NCI-H1417 (cell line): ENCODE measurements at places on chromosomes 11 and 22.

GRCh38 chr11:61532134-61533038 is 23.8 kb downstream of the LRRC10B start:
- DNase-seq: peak; percentile 14

DNA sequence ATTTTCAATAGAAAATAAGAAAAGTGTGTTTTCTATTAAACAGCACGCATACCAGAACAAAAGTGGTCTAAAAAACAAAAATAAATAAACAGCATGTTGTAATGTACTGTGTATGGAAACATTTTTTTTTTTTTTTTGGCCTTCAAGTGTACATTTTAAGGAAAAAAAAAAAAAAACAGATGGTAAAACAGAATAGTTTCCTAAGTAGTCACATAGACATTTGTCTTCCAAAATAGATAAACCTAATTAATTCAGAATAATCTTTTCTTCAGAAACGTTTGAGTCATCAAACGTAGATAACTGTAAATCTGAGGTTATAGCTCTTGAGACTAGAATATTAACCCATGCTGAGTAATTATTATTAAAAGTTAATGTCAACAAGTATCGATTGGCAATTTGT is 396 bp upstream of the CFAP300 start:
- DNase-seq: no peak

DNA sequence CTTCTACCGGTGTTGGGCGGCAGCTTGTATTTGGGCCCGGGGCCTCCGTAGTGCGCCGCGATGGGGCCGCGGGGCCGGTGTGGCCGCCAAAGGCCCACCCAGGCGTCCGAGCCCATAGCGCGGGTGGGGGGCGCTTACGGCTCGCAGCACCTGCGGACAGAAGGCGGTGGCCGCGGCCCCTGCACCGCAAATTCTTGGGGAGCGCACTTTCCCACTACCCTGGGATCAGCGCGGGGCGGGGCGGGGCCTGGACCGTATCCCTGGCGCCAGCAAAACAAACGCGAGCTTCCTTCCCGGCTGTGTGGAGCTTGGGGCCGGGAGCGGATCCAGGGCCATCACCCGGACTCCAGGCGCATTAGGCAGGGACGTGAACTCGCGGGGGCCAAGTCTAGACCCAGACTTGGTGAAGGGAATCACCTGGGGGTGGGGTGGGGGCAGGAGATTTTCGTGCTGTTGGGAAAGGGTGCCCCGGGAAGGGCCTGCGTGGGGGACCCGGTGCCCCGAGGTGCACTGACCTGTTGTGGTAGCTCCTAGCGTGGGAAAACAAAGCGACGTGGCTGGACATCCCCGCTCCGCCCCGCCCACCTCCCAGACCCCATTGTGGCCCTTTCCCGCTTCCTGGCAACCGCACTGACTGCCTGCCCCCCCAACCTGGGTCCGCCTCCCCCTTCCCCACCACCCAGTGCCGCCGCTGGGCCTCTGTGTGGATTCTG is 2.3 kb upstream of the TYMP start:
- DNase-seq: peak; percentile 56

DNA sequence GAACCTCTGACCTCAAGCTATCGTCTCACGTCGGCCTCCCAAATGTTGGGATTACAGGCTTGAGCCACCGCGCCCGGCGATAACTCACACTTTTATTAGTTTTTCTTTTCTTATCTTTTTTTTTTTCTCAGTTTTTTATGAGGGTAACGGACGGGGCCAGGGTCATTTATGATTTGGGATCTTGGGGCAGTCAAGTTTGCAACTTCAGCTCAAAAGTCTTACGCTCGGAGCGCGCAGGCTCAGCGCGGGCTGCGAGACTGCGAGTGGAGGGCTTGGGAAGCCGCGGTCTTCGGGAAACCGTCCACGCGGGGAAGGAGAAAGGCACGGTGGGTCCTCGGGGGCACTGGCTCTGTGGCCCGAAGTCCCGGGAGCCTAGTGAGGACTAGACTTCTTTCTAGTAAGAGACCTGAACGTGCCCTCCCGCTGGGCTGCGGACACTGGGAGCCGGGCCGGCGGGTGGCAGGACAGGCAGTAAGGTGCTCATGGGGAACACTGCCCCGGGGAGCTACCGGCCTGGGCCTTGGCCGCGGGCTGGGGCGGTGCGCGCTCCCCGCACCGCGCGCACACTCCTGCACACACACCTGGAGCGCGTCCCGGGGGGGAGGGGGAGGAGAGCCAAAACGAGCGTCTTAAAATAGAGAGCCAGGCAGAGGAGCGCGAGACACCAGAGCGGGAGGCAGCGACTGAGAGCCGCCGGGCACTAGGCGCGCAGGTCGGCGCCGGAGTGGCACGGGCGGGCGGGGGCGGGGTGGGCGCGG is 476 bp upstream of the BARX2 start:
- peak; percentile 19 for DNase-seq

GRCh38 chr11:5932671-5933070 is 9.4 kb upstream of the OR56A3 start:
- no peak for DNase-seq

DNA sequence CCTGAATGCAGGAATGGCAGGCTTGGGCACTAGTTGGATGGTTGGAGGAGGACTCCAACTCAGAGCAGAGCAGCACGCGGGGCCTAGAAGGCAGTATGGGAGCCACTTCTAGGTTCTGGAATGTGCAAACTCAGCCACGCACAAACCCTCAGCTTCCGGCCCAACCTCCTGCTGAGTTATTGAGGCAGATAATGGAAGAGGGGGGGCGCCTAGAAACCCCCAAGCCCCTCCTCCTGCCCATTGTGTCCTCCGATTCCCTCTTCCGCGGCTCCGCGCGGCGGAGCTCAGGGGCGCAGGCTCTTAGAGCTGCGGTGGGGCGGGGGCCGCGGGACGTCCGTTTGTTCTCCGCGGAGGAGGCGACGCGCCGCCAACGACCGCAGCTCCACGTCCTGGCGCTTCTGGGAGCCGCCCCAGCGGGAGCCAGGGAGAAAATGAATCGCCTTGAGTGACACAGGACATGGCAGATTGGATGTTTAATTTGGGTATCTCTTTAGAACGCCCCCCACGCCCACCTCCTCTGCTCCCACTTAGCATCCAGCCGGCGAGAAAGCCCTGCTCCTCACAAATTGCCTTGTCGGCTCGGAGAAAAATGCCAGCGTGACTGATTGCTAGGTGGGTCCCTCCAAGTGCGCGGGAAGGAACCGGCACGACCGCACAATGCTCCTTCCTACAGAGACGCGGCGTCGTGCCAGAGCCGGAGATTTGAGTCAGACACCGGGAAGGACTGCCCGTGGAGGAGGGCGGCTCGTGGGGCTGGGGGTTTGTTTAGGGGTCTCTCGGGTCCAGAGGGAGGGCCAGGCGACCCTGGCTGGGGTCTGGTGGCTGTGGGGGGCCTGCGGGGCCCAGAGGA is 144.6 kb downstream of the NECTIN1 start:
- DNase-seq: peak; percentile 91

- DNase-seq: no peak
Measured at GRCh38 chr22:36021606-36022153, 6.9 kb downstream of the RBFOX2 start.

DNA sequence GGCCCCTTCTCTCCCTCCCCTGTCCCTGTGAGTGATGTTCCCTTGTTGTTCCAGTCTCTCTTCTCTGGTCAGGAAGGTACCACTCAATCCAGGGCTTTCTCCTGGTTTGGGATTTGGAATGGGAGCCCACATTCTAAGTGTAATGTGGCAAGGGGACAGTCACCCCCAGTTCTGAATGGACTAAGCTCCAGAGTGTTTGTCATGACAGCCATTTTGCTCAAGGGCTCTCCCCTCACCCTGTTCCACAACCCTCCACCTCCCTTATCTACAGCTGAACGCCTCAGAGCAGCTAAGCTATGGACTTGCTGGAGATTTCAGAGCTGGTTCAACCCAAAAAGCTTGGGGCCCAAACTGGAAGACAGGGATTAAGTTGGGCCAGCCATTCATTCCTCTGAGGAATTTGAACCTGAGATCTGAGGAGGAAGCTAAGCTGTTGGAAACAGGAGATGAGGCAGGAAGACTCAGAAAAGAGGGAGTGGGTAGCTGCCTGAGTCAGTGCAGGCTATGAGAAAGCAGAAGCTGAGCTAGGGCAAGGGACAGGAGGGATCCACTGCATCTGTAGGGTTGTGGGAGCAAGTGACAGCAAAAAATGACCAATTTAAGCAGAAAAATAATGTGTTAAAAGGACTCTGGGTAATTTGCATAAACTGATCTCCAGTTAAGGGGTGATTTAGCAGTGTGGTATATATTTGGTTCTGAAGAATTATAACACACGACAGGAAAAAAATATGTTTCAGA is 22.9 kb upstream of the FCHSD2 start:
- DNase-seq: no peak

DNA sequence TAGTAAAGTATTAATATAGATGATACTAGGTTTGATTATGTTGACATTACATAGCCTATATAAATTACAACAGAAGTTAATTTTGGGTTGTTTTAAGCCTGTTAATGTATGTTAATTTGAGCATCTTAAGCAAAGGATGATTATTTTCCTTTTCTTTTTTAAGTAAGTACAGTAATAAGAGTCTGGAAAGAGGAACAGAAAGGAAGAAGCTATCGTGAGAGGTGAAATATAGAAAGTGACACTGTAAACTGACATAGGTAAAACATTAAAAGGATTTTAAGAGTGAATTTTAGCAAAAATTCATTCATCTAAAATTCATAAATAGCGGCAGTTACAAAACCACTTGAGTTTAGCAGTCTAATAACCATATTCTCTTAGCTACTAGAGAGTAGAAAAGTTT is 45.5 kb downstream of the FAR1 start:
- DNase-seq: no peak

DNA sequence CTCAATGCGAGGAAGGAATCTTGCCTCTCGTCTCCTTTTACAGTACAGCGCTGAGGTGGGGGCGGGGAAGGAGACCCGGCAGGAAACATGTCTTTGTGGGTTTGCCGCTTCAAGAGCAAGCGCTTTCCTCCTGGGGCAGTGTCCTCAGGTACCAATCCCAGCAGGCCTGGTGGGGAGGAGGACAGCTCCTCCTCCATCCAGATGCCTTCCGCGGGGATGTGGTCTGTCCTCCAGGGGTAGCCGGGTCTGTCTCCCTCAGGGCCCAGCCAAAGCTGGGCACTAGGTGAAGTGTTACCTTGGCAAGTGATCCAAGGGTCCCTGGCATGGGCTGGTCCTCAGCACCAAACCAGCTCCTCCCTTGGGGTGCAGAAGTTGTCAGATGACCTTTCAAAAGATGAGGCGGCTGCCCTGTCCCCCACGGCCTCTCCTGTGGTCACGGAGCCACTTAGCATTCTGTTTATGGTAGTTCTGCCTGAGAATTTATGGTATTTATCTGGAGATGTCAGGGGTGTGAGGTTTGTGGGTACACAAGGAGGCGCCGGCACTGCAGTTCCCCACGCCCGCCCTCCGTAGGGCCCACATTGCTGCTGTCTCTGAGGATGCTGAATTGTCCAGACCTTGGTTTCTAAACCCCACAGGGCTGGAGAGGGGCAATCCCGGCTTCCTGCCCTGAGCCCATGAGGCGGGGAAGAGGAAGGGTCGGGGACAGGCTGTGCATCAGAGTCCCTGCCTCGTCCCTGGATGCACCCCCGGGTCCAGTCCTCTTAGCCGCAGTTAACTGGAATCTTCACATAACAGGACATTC is 93.5 kb upstream of the ANO1 start:
- no peak for DNase-seq

DNA sequence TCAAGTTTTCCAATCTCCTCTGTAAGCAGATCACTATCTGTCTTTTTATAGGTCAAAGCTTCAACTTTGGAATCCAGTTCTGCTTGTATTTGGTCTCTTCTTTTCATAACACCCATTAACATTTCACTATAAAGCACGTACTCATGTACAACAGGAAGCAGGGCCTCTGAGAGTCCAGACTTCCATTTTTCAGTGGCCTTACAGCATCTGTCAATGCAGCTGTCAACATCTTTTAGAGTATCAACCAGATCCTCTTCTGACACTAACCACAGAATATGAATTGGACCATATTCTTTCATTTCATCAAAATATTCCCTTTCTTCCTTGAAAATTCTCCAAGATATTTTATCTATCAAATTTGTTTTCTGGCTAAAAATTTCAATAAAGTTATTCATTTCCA is 24.7 kb upstream of the SLN start:
- no peak for DNase-seq

GRCh38 chr22:43014316-43014868 is 557 bp downstream of the PACSIN2 start:
- DNase-seq: peak; percentile 57

GRCh38 chr11:13487661-13488030 is 8.2 kb downstream of the PTH start:
- DNase-seq: no peak

DNA sequence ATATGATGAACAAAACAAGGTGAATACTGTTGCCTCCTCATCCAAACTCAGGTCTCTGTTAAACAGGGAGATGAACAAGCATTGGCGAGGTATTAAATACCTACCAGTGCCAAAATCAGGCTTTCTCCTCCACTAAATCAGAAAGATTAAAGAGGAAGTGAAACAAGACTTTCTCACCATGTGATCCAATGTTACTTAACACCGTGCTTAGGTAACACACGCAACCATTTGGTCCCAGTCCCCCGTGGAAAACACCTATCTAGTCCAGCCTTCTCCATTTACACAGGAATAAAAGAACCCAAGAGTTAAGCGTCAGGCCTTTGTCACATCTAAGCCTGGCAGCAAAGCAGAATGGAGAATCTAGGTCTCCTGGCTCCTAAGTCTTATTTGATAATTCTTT is 34.5 kb downstream of the TENM4 start:
- no peak for DNase-seq

DNA sequence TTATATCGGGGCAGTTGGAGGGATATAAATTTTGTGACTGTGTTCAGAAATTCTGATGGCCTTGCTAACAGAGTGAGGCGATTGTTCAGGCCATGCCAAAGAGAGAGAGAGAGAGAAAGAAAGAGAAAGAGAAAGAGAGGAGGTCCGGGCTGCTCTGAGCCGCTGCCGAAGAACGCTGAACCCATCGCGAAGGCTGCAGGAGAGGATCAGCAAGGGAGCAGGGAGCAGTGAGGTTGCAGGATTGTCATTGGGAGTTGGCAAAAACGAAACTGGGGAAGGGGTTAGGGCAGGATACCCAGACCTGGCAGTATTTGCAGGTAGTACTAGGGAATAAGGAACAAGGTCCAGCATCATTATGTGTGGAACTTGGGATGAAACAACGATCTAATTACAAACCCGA is 537.1 kb downstream of the INSC start:
- peak; percentile 17 for DNase-seq

GRCh38 chr11:102064316-102064715 is 17.1 kb downstream of the CFAP300 start:
- no peak for DNase-seq

DNA sequence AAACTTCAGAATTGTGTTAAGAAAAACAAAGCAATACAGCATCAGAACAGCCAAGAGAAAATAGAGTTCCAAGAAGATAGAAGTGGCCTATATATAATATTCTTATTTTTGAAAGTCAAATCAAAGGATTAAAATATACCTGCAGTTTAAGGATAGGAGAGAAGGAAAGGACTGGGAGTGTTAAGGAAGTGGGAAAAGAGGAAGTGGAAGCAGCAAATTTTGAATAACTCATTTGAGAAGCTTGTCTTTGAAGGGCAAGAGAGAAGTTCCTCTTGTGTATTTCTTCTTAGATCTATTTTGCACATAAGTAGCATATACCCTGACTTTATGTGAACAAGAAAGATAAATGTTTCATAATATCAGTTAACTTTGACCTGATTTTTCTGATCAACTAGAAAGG is 62.6 kb upstream of the SLC17A6 start:
- no peak for DNase-seq

- no peak for DNase-seq
Measured at GRCh38 chr22:48715511-48715910, 1112.2 kb downstream of the BRD1 start.

- DNase-seq: peak; percentile 78
Measured at GRCh38 chr11:16347928-16348685, 8.2 kb downstream of the SOX6 start.
